IPS-NIHi11 (cell line): ENCODE measurements at places on chromosomes 12 and 14.

GRCh38 chr14:50360851-50361250, 35.8 kb downstream of the CDKL1 start:
- DNase-seq = no peak

GRCh38 chr12:64780531-64781279, 21.5 kb upstream of the GNS start:
- peak; percentile 78 for DNase-seq

- no peak for DNase-seq
These were observed 72.6 kb upstream of the BICD1 start for GRCh38 chr12:32034045-32034444.

DNA sequence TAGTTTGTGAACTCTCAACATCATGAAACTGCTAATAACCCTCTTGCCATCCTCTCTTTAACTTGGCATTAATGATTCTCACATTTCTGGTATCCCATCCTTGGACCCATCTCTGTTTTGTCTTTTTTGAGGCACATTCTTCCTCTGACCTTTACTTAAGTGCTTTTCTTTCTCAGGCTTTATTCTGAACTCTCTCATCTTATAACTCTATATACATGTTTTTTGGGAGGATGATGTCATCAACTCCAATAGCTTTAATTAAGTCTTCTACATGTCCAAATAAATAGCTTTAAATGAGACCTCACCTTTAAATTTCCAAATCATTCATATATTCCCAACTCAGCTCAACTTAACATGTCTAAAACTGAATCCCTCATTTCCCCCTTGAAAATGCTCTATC, 88.4 kb downstream of the PPFIA2 start:
- DNase-seq = no peak

GRCh38 chr12:131192951-131193350, 239.2 kb downstream of the ADGRD1 start:
- DNase-seq = no peak

DNA sequence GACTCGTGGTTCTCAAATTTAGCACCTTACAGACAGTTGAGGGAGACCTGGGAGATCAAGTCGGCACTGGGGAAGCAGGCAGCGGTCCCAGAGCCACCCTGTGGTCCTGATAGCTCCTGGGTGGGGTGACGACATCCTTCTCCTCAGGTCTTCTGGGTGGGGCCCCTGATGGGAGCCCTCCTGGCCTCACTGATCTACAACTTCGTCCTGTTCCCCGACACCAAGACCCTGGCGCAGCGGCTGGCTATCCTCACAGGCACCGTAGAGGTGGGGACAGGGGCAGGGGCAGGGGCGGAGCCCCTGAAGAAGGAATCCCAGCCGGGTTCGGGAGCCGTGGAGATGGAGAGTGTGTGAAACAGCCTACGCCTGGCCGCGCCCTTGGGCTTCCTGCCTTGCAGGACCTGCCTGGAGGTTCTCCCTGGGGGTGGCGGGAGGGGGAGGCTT, 2.6 kb downstream of the AQP6 start:
- no peak for DNase-seq

DNA sequence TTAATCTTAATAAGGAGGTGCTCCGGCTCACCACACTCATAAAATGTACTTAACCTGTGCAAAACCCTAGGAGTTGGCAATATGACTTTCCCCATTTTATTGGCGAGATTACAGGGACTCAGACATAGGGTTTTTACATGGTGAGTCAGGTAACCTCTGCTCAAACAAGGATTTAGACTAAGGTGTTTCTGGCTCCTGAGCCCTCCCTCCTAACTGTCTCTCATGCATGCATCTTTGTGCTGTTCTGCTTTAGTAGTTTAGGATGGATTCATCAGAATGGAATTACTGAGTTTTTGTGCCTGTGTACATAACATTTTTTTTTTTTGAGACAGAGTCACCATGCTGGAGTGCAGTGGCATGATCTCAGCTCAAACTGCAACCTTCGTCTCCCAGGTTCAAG, 993.3 kb upstream of the TMEM132C start:
- DNase-seq = no peak
